ENCODE measurements at places on chromosomes 6 and 20.

DNA sequence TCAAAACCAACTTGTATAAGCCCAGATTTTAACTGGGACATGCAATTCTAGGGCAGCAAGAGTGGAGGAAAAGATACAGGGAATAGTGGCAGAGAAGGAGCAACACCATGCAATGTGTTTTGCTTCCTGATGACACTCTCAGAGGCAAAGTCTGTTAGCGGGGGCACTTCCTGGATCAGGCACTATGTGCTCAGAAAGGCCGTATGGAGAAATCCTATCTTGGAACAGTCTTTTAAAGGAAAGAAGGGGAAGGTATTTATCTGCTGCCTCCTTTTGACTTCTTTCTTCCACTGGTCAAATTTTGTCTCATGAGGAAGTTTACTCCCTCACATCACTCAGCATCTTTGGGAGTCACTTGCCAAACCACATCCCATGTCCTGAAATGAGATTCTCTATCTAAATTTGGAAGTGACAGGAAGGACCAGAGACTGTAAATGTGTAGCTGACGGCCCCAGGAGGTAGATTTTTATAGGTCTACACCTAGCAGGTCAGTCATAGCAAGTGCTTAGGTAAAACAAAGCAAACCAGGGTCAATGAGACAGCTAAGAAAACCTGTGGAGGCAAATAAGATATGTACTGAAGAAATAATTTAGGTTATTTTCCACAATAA lies 91.7 kb upstream of the ELOVL5 start:
- DNase-seq = peak; percentile 53

DNA sequence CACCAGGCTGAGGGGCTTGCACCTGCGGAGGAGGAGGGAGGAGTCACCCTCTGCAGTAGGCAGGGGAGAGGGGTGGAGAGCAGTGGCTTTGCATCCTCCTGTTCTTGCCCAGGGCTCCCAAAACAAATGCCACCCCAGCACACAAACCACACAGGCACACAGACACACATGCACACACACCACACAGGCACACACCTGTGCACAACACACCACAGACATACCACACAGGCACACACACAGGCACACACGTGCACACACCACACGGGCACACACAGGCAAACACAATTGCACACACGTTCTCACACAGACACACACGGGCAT lies 26.6 kb downstream of the YTHDF1 start:
- DNase-seq = no peak

DNA sequence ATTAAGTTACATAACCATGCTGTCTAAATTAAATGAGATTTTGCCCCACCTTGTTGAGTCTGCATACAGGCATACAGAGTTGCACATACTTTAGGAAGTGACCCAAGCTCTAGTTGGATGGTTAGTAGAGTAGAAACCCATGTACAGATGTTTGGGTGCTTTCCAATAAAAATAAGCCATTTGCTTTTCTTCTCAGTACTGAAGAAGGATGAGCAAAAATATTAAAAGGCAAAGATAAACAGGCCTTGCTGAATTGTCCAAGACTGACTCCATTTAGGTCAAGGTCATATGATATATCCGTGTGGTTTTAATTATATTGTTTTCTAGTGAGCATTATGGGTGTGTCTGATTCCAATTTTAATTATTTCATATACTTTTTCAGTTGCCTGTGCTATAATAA lies 589.4 kb downstream of the RFPL4B start:
- DNase-seq = no peak

GRCh38 chr6:94456266-94456665 lies 1036.9 kb upstream of the EPHA7 start:
- no peak for DNase-seq

DNA sequence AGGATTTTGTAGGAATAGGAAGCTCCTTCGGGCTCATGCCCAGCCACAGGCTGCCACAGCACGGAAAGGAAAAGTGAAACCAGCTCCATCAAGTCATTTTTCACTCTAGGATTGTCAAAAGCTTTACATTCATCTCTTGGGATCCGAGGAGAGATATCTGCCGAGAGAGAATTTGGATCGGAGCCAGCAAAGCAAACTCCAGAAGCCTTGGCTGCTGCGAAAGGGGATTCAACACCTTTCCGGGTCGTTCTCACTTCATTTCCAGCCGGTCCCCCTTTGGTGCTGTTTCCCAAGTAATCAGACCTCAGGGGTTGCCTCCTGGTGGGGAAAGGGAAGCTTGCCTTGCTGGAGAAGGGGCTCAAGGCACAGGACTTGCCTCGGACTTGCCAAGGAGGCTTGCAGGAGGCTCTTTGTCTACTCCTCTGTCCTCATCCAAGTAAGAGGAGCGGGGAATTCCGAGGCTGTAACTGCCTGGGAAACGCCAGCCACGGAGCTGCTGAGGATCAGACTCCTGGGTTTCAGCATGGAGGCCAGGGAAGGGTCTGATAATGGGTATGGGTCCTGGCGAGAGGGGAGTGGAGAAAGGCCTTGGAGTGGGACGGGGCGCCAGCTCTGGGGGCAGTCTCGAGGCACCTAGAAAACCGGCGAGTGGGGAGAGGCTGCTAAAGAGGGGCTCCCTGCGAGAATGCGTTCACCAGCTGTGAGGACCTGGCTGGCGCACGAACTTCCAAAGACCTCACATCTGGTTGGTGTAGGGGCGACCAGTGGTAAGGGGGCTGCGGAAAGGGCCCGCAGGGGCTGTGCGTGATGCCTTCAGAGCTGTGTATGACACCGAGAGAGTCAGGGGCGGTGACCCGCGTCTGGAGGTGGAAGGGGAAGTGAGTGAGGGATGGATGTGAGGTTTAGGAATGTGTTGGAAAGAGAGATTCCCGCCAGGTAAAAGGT lies 702 bp downstream of the ETV7 start:
- DNase-seq = peak; percentile 86

DNA sequence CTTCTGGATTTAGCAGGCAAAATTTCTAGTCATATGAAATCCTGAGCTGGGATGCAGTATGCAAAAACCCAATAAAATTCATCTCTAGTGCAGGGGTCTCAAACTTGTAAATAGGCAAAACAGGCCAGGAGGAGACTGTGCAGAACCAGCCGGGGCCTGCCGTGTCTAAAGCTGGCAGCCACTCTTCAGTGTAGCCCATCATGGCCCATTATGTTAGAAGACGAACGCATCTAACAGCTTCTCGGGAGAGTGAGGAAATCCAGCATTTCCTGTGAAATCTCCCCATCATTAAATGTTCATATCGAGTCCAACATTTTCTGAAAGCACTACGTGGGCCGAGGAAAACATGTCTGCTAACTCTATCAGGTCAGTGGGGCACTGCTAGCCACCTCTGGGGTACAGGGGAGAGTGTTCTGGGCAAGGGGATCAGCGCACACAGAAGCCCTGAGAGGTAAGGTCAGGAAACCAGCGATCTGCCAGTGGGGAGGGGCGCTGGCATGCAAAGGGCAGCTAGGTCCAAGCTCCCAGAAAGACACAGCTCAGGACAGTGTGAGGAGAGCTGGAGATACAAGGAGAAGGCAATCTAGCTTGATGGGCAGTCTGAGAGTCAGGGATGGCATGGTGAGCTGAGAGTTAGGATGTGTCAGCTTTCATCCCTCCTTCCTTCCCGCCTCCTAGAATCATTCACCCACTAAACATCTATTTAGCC lies 144.2 kb downstream of the PREX1 start:
- DNase-seq = no peak

GRCh38 chr6:123529843-123530242 lies 106.9 kb downstream of the TRDN start:
- peak; percentile 23 for DNase-seq

DNA sequence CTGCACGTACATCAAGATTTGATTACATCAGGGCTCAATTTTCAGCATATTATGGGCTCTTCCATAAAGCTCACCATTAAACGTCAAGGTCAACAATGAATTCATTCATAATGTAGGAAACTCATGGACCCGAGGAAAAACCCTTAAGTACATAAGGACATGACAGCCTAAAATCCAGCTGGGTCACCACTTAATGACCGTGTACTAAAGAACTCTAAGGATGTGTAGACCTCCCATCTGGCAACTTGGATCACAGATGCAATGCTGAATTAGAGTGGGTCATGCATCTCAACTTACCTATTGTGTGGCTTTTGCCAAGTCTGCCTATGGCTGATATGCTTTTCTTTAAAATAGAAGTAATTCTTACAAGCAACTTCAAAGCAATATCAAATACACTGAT lies 26.7 kb upstream of the DEFB112 start:
- peak; percentile 85 for DNase-seq

GRCh38 chr6:16336056-16336818 lies 97.8 kb downstream of the GMPR start:
- DNase-seq = no peak

DNA sequence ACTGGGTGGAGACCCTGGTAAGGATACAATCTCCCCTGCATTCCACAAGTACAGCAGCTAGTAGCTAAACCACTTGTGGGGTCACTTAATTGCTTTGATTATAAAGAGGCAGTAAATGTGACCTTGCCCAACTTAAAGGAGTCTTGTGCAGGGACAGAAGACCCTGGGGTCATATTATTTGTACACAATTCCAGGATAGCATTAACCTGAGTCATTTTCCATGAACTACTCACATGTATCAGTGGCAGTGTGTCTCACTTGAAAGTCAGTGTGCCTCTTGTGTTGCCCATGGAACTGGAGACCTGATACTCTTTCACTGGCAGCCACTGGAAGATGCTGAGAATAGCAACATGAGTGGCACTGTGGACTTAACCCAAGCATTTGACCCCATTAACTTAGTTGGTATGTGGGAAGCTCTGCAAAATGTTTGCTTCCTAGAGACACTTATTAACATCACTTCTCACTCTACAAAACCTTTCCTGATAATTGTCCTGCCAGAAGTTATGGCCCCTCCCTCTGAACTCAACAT lies 28.9 kb downstream of the CLIC5 start:
- DNase-seq = no peak

- DNase-seq = peak; percentile 55
Observed at GRCh38 chr6:42137194-42137753, 5.1 kb downstream of the C6orf132 start.

- DNase-seq = peak; percentile 19
Observed at GRCh38 chr20:18421608-18422007, 45.2 kb downstream of the DZANK1 start.

Measured in NCI-H69 (cell line).